ENCODE measurements at places on chromosomes 7 and 10.

DNA sequence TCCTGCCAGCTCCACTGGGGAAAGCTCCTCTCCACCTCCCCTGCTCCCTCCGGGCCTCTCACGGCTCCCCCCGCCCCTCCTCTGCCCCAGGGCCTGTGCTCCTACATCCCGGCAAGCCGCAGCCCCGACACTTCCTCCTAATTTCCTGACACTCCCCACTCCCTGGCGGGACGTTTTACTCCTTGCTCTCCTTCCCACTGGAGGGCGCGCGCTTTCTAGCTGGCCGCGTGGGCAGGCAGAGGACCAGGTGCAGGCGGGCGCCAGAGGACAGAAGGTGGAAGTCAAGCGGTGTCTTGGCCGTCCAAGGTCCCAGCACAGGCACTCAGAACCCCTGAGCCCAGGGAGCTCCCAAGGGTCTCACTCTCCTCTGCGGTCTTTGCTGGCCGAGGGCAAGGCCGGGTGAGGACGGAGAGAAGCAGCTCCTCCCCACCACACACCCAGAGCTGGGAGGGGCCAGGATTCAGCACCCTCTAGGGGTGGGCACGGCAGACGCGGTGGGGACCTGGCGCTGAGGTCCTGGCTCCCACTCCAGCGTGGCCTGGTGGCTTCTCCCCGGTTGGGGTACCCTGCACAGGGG is 19.1 kb downstream of the ADAM8 start:
- DNase-seq: no peak

- no peak for DNase-seq
Measured at GRCh38 chr7:151789380-151789947, 87.5 kb downstream of the PRKAG2 start.

DNA sequence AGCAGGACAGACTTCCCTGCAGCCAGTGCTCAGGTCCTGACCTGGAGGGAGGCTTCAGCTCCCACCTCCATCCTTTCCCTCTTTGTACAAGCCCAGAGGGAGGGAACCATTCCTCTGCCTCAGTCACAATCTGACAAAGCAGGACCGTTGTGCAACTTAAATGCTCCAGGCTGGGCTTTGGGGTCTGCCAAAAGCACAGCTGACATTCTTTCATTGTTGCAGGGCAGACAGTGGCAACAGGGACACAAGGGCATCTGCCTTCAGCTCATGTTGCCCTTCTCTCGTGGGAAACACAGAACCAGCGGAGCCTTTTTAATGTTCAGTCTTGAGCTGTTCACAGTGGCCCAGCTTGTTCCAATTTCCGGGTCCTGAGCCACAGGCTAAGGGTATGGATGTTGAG is 155.7 kb upstream of the TNS3 start:
- no peak for DNase-seq

- DNase-seq: no peak
Measured at GRCh38 chr7:13563257-13563656, 426.2 kb downstream of the ETV1 start.

DNA sequence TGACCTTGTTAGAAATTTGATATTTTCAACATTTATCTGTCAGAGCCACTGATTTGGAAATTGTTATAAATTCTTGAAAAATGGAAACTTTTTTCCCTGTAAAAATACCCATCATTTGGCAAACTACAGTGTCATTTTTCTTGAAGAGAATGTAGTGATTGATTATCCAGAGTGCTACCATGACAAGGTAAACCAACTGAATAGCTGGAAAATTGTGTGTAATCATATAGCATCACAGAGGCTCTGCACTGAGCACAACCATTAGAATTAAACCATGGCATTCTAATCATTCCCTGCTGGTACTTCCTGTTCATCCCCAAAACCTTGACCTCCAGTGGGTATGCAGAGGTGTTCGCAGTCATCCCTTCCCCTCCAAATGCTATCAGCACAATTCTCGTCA is 240.3 kb upstream of the LRGUK start:
- DNase-seq: no peak
